ENCODE measurements at places on chromosomes 6 and 20. TPM values are rescaled to one million over a fixed set of nuclear protein-coding genes. Genes with fewer than 3 reads are reported as not detected.

DNA sequence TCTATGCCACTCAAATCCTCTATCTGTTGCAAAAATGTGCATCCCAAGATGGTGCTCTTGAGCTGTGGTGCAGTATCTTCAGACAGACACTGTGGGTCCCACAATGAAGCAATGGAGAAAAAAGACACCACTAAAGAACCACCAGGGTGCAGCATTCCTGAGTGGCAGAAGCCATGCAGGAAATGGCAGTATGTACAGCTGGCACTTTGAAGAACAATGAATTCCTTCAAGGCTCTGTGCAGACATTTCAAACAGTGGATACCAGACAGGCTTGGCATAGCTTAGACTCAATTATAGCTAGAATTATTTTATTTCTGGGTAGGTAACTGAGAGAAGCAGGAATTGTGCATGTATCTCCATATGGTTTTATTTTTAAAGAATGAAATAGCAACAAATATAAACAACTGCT is 24.0 kb upstream of the HDAC2 start:
- DNase-seq, result peak; percentile 93

The OR2H2 gene
- total RNA-seq, result not detected

DNA sequence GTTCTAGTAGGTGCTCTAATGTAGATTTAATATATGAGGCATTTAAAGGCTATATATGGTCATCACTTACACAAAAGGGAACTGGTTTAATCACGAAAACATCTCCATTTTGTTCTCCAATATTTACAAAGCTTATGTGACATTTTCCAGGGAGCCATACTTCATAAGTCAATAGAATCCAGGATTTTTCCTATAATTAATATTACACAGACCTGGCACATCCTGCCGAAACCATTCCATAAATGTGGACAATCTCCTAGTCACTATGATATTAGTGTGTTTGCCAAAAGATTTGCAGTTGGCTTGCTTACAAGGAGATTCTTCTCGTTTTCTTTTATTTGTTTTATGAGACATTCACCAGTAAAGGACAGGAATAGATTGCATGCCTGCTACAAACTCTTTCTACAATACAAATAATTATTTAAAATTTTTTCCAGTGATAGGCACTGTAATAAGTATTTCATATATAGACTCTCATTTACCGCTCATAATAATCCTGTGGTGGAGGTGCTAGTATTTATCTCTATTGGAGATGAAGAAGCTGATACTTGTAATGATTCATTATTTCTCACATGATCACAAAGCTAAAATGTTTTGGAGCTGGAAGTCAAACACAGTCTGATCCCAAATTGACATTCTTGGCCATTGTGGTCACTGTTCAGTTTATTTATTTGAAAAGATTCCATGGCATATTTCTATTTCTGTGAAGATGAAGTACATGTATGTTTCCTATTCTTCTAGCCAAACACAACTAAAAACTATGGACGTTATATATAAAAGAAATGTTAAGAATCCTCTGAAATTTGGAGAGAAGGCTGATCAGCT is 597.0 kb downstream of the HTR1B start:
- no peak for DNase-seq

GRCh38 chr6:105733556-105734162 is 330.8 kb upstream of the PREP start:
- peak; percentile 10 for DNase-seq

DNA sequence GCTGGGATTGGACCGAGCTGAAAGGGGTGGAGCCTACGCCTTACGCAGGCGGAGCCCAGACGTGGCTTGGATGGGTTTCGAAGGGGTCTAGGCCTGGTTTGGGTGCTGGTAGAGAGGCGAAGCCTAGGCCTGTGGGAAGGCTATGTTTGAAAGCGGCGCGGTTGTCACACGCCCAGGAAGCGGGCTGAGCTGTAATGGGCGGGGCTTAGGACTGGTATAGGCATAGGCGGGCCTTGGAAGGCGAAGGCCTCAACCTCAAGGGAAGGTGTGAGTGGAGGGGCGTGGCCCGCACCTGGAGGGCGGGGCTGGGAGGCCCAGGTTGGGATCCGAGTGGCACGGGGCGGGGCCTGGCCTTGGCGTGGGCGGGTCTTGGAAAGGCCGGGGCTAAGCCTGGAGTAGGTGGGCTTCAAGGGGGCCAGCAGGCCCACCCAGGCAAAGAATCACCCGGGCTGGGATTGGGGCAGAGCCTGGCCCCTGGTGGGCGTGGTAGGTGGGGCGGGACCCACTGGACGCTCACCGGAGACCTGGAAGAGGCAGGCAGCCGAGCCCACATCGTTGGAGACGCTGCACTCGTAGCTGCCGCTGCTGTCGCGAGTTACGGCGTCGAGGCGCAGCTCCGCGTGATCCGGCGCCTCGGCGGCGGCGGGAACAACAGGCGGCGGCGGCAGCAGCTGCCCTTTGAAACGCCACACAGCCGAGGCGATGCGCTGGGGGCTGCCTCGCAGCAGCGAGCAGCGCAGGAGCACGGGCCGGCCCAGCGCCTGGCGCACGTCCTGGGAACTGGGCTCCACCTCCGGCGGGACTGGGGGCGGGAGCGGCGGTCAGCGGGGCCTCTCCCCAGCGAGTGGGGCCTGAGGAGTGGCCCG is 49.0 kb downstream of the MDGA1 start:
- DNase-seq, result no peak

The SLC22A16 gene
- total RNA-seq, result not detected

DNA sequence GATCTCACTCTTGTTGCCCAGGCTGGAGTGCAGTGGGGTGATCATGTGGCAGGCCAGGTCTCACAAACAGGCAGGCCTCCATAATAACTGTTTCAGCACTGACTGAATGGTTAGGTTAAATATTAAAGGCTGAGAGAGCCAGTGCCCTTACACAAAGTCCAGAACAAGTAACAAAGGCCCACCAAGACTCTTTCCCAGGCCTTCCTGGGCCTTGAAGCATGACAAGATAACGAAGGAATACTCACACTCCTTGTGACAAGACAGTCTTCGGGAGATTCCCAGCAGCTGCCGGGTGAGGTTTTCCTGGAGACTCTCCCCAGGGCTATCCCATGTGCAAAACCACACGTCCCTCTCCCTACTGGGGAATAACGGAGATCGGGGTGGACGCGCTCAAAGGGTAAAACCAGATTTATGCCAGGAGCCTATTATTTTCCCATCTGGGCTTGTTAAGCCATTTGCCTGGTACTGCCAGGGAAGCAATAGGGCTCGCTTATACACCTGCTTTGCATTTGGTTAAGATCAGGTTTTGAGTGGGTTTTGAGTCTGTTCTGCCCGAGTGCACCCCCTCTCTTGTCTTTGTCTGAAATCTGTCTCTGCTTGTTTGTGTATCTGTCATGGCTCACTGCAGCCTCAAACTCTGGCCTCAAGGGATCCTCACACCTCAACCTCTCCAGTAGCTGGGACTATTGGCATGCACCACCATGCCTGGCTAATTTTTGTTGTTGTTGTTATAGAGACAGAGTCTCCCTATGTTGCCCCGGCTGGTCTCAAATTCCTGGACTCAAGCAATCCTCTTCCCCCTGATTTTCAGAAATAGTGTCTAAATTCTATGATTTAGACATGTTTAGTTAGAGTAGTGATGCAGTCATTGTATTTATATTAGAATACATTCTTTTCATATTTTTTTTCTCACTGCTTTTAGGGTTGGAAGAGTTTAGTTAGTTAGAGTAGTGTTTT is 1.4 kb upstream of the ENPP3 start:
- DNase-seq, result no peak

DNA sequence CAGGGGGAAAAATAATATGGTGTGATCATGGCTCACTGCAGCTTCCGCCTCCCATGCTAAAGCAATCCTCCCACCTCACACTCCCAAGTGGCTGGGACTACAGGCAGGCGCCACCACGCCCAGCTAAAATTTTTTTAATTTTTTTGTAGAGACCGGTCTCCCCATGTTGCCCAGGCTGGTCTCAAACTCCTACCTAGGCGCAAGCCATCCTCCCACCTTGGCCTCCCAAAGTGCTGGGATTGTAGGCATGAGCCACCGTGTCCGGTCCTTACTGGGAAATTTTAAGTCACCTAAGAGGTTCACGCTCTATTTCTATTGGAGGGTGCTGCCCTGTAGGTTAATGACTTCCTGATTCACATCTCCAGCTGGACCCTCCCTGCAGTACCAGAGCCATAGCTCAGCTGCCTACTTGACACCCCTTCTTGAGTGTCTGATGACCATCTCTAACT is 626 bp upstream of the CDK5RAP1 start:
- DNase-seq, result no peak

GRCh38 chr20:57768519-57768918 is 58.7 kb upstream of the PMEPA1 start:
- no peak for DNase-seq

GRCh38 chr6:28709478-28710349 is 184.0 kb downstream of the GPX5 start:
- no peak for DNase-seq

DNA sequence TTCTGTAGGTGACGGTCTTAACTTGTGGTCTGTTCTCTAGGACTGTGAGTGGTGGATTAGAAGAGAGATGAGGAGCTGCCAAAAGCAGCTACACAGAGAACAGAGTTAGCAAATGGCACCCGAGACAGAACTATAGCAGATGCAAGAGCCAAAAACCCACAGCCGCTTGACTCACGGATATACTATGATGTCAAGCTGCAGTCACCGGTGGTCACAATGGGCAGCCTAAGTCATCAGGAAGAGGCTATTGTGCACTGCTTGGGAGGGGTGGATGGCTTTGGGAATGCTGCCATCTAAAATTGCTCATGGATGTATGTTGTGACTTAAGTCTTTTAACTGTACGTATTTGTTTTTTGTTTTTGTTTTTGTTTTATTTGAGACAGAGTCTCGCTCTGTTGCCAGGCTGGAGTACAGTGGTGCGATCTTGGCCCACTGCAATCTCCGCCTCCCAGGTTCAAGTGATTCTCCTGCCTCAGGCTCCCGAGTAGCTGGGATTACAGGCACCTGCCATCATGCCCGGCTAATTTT is at the start of gene GTSF1L:
Gene GTSF1L (minus strand): TSS at position 192 of the 528 bp plus-strand sequence. CDS start 308 bp downstream, outside the sequence.
- DNase-seq, result peak; percentile 84

The PEX3 gene
- total RNA-seq, result 26.7 TPM

DNA sequence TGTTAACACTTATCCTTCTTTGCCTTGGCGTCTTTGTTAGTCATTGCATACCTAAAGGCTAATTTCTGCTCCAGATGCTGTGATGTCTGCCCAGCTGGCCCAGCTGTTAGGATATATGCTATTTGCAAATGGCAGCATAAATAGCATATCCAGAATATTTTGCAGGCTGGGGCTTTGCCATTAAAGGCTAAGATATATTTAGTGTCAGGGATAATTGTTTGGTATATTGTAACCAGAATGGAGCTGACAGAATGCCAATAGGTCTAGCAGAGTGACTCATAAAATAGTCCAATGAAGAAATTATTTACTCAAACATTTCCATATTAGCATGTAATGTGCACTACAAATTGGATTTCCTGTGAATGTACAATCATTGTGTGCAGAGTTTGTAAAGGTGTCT is 584.1 kb upstream of the FLRT3 start:
- no peak for DNase-seq

GRCh38 chr20:62227977-62228958 is 8.2 kb upstream of the HRH3 start:
- DNase-seq, result no peak

GRCh38 chr20:42399802-42400201 is 781.6 kb upstream of the CHD6 start:
- no peak for DNase-seq

- peak; percentile 16 for DNase-seq
These were observed 83.8 kb downstream of the SASH1 start for GRCh38 chr6:148426317-148426977.

DNA sequence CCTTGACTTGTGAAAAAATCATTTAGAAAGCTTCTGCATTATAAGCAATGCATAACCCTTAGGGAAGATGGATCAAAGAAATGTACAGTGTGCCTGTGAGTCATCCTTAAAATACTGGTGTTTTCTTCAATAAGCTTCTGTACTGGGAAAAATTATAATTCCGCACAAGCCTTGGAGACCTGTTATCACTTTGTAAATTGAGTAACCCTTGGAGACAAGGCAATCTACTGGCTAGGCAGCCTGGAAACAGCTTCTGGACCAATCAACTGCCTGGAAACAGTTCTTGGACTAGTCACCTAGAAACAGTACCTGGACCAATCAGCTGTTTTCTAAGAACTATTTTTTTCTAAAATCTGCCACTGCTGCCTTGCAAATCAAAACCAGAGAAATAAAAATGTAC is 25.8 kb upstream of the RNGTT start:
- DNase-seq, result no peak

GRCh38 chr20:24704899-24705298 is 235.5 kb downstream of the SYNDIG1 start:
- DNase-seq, result no peak

GRCh38 chr6:95693108-95693507 is 115.8 kb downstream of the MANEA start:
- peak; percentile 23 for DNase-seq

DNA sequence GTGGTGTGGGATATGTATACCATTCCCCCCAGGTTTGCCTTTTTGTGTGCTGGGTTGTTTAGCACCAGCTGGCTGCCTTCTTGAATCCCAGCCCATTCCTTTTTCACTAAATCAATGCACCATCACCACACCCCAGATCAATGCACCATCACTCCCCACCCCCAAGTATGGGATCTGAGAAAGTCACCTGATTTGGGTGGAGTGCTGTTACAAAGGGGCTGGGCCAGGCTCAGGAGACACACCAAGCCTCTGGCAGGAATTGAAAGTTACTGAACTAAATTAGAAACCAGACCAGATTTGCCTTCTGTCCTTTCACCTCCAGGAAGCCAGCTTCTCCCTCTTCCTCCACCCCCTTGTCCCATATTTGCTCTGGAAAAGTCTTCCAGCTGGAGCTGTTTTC is 19.6 kb upstream of the PKHD1 start:
- DNase-seq, result no peak

- DNase-seq, result no peak
These were observed 241.8 kb upstream of the FOXQ1 start for GRCh38 chr6:1070085-1070521.

The TP53TG5 gene
- total RNA-seq, result not detected

The ZBTB12 gene
- total RNA-seq, result 15.1 TPM

The PDE7B gene
- total RNA-seq, result 1.3 TPM

DNA sequence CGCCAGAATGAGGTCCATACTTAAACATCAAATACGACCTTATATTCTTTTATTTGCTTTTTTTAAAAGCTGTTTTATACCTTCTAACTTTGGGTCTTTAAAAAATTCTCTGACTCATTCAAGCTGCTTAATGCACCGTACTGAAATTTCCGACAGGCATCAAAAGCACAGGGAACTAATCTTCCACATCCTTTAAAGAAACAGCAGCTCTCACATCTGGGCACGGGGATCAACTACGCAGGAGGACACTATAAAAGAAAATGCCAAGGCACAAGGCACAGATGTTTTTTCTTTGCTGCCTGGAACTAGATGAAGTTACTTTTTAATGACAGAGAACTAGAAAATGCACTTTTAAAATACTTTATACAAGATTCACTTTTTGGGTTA is 112.4 kb upstream of the ARG1 start:
- no peak for DNase-seq

GRCh38 chr6:106066989-106067388 is 19.1 kb upstream of the PRDM1 start:
- DNase-seq, result no peak

DNA sequence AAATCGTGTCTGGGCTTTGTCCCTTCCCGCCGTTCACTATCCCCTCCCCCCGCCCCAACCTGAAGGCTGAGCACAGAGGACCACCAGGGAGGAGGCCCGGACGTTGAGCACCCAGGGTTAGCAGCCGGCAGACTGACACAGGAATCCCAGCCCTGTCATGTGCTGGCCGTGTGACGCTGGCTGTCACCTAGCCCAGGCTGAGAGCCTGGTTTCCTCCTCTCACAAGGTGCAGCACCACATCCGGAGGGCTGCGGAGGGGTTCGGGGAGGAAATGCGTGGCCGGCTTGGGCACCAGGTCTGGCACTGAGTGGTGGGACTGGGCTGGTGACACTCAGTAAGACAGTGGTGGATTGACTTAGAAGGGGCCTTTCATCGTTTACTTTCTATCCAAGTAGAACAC is 4.6 kb upstream of the LSM14B start:
- DNase-seq, result no peak
